Activated B cell treated with CpG ODN at 0.5 μM for 24 hours (primary cell): ENCODE measurements at places on chromosomes 12 and 14.

DNA sequence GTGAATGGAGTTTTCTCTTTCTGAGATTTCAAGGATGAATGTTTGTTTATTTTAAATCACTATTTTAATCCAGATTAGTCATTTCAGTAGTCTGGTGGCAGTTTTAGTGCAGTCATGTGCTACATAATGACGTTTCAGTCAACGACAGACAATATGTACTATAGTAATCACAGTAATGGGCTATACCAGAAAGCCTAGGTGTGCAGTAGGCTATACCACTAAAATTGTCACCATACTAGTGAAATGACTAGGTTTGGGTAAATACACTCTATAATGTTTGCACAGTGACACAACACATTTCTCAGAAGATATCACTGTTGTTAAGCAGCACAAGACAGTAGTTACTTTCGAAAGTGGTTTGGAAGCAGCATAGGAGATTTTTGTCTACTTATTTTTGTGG is 203.1 kb downstream of the ETNK1 start:
- no peak for DNase-seq

DNA sequence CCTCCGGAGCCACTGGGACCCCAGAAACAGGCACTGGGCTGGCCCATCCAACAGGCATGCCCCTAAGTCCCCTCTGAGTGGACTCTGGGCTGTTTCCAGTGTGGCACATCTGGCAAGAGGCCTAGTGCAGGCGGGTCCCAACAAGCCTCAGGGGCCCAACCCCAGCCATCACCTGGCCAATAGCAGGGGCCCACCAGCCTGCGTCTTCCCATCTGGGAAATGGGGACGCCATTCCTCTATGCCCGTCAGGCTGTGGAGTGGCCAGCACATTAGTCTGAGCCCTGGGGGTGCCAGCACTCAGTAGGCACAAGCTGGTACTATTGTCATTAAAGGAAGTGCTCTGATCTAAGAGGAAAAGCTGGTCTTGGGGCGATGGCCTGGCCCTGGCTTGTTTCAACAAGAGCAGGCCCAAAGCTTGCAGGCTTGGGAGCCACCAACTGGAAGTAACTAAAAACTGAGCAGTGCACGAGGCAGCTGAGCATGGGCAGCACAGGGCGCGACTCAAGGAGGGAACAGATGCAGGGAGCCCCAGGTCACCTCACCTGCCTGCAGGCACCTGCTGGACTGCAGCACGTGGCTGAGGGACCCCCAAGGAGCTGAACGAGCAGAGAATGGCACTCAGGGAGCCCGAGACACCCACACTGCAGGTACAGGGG is 8.4 kb downstream of the DEGS2 start:
- DNase-seq, result no peak

DNA sequence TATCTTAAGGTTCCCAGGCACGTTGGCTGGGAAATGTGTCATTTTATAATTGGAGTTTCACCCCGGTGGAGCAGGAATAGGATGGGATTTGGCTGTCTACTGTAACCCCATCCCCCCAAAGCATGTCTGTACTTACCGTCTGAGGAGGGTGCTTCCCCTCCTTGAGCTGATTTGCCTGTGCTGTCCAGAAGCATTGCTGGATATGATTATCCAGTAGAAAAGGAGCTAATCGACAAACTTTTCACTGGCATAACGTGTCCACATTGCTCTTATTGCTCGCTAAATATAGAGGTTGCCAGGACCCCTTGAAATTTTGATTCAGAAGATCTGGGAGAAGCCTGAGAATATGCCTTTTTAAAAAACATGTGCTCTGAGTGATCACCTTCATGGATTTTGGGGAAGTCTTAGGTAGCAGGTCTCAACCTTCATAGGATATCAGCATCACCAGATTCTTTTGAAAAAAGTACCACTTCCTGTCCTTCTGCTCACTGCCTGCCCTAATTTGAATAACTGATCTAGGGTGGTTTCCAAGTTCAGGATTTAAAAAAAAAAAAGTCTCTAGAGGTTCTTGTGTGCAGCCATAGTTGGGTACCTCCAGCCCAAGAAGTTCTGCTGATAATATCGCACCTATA is 80.4 kb upstream of the KCNA1 start:
- DNase-seq, result no peak

DNA sequence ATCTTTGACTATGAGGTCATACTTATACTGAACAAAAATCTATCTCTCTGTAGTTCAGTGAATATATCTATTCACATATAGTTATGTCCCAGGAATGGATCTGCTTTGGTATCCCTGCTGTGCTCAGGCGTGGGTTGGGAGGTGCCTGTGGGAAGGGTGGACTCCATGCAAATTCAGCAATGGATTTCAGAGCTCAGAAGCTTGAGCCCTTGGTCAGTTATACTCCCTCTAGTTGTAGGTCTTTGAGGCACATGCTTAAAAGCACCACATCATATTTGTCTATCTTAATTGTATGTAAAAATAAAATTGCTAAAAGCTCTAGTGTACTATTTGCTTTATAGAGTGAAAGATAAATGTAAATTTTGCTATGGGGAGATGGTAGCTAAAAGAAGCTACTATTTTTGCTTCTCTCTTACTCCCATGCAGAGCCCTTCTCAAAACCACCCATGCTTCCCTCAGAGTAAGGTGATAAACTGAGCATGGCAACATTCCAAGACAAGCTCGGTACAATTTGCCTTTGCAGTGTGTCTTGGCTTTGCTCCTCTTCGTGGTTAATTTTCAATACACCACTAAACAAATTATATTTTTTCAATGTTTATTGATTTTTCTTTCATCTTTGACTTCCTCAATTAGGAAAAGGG is 54.9 kb downstream of the SLC16A7 start:
- no peak for DNase-seq

- DNase-seq, result no peak
These were observed 16.4 kb downstream of the FOS start for GRCh38 chr14:75295061-75295461.

DNA sequence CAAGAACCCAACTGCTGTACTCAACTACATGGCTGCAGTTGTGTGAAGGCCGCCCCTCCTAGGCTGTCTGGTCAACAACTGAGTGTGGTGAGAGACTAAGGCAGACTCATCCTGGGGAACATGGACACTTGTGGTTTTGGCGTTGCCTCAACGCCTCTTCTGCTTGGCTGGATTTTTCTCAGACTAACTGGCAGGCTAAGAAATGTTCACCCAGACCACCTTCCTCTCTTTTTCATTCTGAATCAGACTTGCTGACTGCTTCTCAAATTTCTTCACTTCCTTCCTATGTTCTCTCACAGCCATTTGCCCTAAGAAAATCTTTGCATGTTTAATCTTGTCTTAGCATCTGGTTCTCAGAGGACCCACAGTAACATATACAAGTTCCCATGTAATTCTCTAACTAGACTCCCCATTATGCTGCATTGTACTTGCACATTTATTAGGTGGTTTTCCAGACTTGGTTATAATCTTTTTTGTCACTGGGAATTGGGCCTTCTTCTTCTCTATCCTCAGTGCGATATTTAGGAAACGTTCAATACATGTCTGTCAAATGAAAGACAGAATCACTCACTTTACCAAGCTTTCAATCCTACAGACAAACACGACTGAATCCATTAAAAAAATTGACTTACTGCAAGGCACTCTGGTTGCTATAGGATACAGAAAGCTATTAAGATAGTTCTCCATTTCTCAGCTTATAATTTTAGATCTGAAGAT is 327.6 kb downstream of the CCER1 start:
- no peak for DNase-seq

GRCh38 chr14:57314396-57315089 is 45.8 kb downstream of the AP5M1 start:
- no peak for DNase-seq

DNA sequence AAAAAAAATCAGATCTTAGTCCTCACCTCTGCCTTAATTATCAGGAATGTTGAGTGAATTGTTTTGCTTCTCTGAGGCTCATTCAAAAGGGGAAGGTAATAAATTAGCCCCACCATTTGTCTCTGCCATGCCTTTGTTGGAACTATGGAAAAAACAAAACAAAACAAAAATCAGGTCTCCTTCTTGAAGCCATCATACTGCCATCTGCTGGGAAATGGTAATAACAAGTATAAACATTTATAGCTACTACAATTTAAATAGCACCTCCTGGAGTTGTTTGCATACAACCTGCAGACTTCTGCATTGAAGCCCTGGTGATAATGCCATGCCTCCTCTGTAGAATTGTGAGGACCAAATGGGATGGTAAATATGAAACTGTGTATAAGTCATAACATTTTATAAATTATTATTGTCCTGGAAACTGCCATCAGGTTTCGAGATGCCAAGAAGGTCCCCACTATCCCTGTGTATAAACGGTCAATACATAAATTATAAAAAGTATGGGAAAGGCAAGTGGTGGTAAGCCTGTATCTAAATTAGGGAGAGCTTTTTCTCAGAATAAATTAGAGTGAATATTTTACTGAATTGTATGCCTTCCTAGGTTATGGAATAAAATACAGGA is 87.2 kb upstream of the FGD4 start:
- no peak for DNase-seq

GRCh38 chr12:47139000-47139681 is 59.4 kb upstream of the AMIGO2 start:
- no peak for DNase-seq

DNA sequence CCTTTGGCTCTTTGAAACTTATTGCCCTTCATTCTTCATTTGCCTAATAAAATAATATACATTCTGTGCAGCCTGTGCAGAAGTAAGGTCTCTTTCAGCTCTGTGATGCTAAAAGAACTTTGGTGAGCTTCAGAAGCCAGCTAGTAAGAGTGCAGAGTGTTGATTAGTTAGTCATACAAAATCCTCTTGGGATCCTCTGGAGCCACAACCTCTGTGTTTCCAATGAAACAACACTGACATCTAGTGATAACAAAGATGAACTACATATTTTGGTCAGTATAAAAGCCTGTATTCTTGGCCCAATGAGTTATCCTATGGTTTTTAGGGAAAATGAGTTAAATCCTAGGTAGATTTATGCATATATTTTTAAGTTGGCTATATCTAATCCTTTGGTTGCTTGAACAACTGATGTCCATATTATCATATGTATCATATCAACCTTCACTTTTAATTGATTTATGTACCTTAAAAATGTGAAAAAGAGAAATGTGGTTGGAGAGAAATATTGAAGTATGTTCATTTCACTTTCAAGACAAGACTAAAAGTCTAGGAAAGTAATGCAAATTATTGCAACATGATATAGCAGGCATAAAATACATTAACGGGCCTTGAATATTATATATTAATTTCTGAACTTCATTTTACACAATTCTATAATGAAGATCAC is 158.4 kb downstream of the KLHL28 start:
- no peak for DNase-seq

GRCh38 chr12:46786774-46787173 is 39.0 kb downstream of the SLC38A4 start:
- no peak for DNase-seq

DNA sequence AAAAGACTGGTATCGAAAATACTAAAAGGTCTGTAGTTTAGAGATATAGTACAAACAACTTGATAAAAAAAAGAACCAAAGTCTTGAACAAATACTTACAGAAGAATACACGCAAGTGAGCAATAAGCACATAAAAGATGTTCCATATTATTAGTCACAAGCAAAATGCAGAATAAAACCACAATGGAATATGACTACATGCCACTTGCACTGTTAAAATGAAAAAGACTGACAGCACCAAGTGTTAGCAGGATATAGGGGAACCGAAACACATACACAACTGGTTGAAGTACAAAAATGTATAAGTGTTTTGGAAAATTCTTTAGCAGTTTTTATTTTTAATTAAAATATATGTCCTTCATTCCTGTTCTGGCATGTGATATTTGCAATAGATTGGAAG is 3.6 kb downstream of the CLEC2A start:
- DNase-seq, result no peak

GRCh38 chr12:31228811-31229792 is 96.8 kb downstream of the SINHCAF start:
- DNase-seq, result no peak

DNA sequence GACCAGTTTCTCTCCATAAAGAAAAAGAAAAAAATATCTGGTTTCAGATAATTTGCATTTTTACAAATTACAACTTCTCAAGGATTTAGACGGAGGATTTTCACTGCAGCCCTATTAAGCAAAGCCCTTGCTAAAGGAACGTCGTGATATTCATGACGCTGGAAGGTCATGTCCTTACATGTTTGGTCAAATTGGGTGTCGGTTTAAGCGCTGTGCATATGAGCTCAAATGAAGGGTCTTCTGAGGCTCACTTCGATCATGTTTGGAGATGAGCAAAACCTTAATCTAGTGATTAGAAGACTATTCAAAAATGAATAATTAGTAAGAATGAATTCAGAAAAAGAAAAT is 67.3 kb upstream of the USP15 start:
- no peak for DNase-seq

GRCh38 chr12:3473171-3473570 is 17.8 kb upstream of the PRMT8 start:
- no peak for DNase-seq

GRCh38 chr12:4603421-4603820 is 41.4 kb downstream of the DYRK4 start:
- no peak for DNase-seq

- no peak for DNase-seq
These were observed 320.2 kb upstream of the SFSWAP start for GRCh38 chr12:131390412-131391334.

GRCh38 chr12:46933947-46934346 is 108.2 kb upstream of the SLC38A4 start:
- no peak for DNase-seq

GRCh38 chr14:23361320-23361719 is 3.7 kb downstream of the EFS start:
- DNase-seq, result no peak

- peak; percentile 63 for DNase-seq
These were observed 16.7 kb downstream of the KMT2D start for GRCh38 chr12:49043856-49044258.

DNA sequence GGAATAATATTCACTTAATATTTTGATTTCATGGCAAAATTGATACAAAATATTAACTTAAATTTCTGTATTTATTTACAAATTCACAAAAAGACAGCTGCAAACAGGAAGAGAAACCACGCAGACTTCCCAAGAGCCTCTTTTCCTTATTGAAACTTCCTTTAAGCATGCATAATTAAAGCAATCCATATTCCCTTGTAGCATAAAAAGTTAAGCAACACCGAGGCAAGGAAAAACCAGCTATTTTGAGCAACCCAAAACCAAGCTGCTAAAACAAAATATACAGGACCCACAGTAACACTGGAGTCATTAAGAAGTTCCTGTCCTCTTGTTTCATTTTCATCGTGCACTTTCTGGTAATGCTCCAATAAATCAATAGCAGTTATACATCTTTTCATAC is 58.0 kb downstream of the EEA1 start:
- DNase-seq, result no peak

- DNase-seq, result no peak
These were observed 398.8 kb upstream of the RGS6 start for GRCh38 chr14:71533390-71533789.

DNA sequence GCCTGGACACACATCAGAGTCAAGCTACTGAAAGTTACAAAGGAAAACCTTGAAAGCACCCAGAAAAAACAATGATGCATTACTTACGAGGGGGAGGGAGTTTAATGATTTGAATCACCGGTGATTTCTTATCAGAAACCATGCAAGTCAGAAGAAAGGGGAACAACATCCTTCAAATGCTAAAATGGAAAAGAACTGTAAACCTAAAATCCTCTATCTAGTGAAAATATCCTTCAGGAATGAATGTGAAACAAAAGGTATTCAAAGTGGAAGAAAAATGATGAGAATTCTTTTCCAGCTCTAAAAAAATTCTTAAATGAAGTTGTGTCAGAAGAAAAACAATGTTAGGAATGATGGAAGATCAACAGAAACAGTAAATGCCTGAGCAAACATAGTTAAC is 16.8 kb downstream of the SCAF11 start:
- no peak for DNase-seq

GRCh38 chr12:80712866-80713265 is 3.8 kb upstream of the MYF5 start:
- DNase-seq, result no peak
